A673 (cell line): ENCODE measurements at places on chromosomes 5 and 9.

DNA sequence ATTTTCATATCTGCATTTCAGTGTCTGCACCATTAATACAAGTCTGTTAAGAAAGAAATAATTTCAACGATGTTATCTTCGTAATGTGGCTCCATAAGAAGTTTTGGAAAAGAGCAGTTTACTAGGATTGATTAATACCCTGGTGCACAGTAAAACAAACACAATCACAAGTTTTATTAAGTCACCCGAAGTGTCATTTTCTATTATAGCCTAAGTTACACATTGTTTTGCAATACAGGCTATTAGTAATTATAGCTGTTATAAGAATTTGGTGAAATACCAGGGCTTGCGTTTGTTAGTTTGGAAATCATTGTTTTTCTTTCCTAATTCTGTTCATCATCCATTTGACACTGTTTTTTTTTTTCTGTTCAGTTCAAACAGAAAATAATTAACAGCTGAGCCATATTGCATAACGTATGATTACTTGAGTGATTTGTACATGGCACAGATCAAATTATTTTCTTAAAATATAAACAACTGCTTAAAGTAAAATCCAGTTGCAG lies 30.6 kb downstream of the LVRN start:
- H3K4me3 ChIP-seq: no peak overlapping the region
- H3K4me1 ChIP-seq: no peaks in the 10 kb centered on the region
- H3K27me3 ChIP-seq: peaks cover 39% of the 10 kb centered on the region
- no peak for DNase-seq
- no peak overlapping the region for H3K27ac ChIP-seq
- H3K36me3 ChIP-seq: no peaks in the 10 kb centered on the region

GRCh38 chr5:154627698-154628678 lies 127.2 kb upstream of the LARP1 start:
- H3K4me3 ChIP-seq: no peak overlapping the region
- H3K4me1 ChIP-seq: peaks cover 8% of the 10 kb centered on the region
- H3K36me3 ChIP-seq: no peaks in the 10 kb centered on the region
- H3K27me3 ChIP-seq: no peaks in the 10 kb centered on the region
- H3K27ac ChIP-seq: no peak overlapping the region

DNA sequence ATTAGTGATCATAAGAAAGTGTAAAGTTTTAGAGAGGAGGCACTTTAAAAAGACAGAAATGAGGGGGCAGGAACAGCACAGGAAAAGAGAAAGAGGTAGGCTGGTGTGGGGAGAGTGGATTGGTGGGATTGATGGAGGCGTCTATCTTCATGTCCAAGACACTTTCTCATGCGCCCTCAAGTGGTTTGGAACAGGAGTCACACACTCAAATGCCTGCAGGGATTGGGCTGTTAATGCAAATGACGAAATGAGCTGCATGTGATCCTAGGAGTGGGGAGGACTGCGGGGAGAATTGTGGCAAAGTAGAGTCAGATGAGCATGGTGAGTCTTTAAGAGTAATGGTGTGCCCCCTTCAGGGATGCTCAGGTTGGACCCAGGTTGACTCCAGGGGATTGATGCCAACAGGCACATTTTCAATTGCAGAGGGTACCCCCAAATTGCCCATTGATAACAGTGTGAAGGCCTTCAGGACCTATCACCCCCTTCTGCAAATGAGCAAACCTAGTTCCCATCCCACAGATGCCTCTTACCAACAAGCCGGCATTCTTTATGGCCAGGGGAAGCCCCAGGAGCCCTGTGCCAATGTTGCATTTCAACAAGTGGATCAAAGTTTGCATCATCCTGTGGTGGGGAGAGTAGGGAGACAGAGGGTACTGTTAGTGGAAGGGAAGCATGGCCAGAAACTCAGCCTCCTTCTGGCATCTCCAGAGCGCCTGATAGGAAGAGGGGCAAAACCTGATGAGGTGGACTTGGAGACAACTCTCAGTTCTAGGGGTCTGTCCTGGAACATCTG lies 5.3 kb downstream of the SLC36A3 start:
- no peak overlapping the region for H3K27ac ChIP-seq
- DNase-seq: peak; percentile 61
- peaks cover 6% of the 10 kb centered on the region for H3K27me3 ChIP-seq

GRCh38 chr9:114138552-114138971 lies 16.8 kb upstream of the COL27A1 start:
- DNase-seq: no peak
- no peak overlapping the region for H3K27ac ChIP-seq
- H3K4me3 ChIP-seq: no peak overlapping the region

DNA sequence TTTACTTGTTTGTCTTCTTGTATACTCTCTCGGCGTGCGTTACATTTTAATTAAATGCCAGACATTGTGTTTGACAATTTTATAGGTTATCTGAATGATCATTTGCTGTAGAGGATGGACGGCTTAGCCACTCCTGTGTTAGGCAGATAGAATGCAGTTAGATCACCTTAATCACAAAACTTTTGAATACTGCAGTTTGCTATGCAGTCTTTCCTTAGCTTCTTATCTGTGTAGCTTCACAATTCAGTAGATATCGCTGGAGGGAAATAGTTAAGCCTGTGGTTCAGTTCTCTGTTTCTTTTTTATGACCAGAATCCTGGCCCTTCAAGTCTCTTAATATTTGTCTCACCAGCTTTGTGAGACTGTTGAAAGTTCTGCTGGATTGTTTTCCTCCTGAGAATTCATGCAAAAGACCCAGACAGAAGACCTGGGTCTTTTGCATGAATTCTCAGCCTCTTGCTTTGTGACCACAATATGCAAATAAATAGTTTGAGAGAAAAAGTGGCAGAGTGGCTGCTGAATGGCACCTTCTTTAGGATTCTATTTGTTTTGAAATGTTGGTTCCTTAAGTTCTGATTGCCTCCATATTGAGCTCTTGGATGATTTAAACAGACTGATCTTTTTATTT lies 40.2 kb downstream of the RASA1 start:
- H3K27me3 ChIP-seq: no peaks in the 10 kb centered on the region
- no peak overlapping the region for H3K27ac ChIP-seq
- H3K36me3 ChIP-seq: peaks cover 15% of the 10 kb centered on the region

DNA sequence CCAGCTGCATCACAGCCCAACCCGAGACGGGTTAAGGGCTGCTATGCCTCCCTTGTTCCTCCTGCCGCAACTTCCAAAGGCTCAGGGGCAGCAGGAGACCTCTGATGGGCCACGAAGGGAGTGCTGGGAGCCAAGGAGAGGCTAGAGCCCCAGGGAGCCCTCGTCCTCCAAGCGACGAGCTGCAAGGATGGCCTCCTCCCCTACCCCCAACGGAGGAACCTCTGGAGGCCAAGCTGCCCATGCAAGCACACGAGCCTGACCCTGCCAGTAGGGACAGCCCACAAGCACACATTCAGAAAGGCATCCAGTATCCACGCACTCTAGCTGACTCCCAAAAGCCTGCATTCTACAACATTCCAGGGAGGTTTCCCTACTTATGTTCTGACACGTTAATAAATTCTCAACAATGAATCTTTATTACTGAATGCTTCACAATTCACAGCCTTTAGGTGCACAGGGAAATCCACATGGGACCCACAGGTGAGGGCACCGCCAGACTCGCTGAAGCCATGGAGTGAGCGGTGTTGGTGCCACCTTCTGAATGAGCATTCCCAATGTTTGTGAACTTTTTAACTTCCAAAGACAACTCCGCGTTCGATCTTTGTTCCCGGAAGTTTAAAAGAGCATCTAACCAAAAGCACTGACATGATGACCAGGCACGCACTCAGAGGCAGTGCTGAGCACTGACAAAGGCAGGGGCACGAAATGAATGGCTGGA lies 28.7 kb downstream of the IPPK start:
- peaks cover 39% of the 10 kb centered on the region for H3K36me3 ChIP-seq
- H3K27me3 ChIP-seq: no peaks in the 10 kb centered on the region
- no peaks in the 10 kb centered on the region for H3K4me1 ChIP-seq

GRCh38 chr5:128085413-128085812 lies 1.8 kb downstream of the SLC12A2 start:
- no peaks in the 10 kb centered on the region for H3K4me1 ChIP-seq
- H3K27ac ChIP-seq: no peak overlapping the region
- H3K36me3 ChIP-seq: no peaks in the 10 kb centered on the region
- no peak overlapping the region for H3K4me3 ChIP-seq

GRCh38 chr5:136423944-136424606 lies 58.7 kb upstream of the TRPC7 start:
- H3K4me1 ChIP-seq: no peaks in the 10 kb centered on the region
- H3K27ac ChIP-seq: no peak overlapping the region
- peaks cover 55% of the 10 kb centered on the region for H3K27me3 ChIP-seq
- DNase-seq: no peak
- H3K36me3 ChIP-seq: no peaks in the 10 kb centered on the region

DNA sequence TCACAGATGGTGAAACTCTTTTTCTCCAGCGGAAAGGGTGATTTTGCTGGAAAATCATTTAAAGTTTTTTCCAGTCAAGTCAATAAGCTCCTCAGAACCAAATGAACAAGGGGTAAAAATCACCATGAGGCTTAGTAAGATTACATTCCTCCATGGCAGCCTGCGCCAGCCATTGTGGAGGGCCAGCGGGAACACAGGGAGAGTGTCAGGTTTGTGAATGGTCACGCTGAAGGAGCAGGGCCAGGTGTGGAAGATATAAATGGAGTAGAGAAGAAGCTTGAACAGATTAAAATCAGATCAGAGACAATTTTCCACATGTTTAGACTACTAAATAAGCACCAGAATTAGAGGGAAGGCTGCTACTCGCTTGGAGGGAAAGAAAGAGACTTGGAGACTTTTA lies 208.8 kb downstream of the NR3C1 start:
- no peak for DNase-seq
- no peak overlapping the region for H3K4me3 ChIP-seq
- no peaks in the 10 kb centered on the region for H3K27me3 ChIP-seq
- H3K36me3 ChIP-seq: no peaks in the 10 kb centered on the region
- H3K27ac ChIP-seq: no peak overlapping the region

DNA sequence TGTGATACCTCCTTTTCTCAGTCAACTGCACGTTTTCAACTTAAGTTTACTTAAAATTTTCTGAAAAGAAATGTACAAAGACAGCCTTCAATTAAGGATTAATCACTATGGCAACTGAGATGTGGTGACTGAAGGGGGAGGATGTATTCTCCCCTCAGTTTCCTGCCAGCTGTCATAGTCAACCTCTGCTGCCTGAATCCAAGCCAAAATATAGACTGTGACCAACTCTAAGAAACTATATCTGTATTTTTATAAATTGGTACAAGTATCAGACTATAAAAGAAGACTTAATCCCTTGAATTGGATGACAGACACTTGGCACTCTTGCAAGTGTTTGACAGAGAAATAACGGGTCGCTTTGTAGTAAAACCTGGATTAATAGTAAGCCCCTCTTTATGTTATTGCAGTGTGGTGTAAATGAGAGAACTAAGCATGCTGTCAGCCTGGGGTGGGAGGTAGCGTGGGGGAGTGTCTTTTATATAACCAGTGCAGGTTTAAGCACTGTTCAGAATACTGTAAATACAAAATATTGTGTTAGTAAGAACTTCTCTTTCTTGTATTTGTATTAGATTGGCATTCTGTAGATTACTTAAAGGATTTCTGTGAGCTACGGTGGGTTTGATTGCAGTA lies 106.4 kb downstream of the ERCC6L2 start:
- no peaks in the 10 kb centered on the region for H3K36me3 ChIP-seq
- peak overlapping the region; percentile 63 for H3K27ac ChIP-seq
- H3K4me3 ChIP-seq: peak overlapping the region; percentile 15

GRCh38 chr9:136438548-136439480 lies 831 bp downstream of the INPP5E start:
- peak overlapping the region; percentile 85 for H3K27ac ChIP-seq
- peaks cover 15% of the 10 kb centered on the region for H3K4me1 ChIP-seq
- DNase-seq: peak; percentile 49
- peaks cover 31% of the 10 kb centered on the region for H3K36me3 ChIP-seq
- peak overlapping the region; percentile 77 for H3K4me3 ChIP-seq

- no peak overlapping the region for H3K27ac ChIP-seq
- no peaks in the 10 kb centered on the region for H3K27me3 ChIP-seq
- H3K4me1 ChIP-seq: no peaks in the 10 kb centered on the region
- DNase-seq: no peak
- H3K4me3 ChIP-seq: no peak overlapping the region
These were observed 46.1 kb upstream of the CHSY3 start for GRCh38 chr5:129858131-129858675.

- no peak overlapping the region for H3K27ac ChIP-seq
- H3K4me1 ChIP-seq: no peaks in the 10 kb centered on the region
- DNase-seq: no peak
- H3K4me3 ChIP-seq: no peak overlapping the region
- no peaks in the 10 kb centered on the region for H3K36me3 ChIP-seq
These were observed 68.4 kb downstream of the RAD23B start for GRCh38 chr9:107351382-107352045.

DNA sequence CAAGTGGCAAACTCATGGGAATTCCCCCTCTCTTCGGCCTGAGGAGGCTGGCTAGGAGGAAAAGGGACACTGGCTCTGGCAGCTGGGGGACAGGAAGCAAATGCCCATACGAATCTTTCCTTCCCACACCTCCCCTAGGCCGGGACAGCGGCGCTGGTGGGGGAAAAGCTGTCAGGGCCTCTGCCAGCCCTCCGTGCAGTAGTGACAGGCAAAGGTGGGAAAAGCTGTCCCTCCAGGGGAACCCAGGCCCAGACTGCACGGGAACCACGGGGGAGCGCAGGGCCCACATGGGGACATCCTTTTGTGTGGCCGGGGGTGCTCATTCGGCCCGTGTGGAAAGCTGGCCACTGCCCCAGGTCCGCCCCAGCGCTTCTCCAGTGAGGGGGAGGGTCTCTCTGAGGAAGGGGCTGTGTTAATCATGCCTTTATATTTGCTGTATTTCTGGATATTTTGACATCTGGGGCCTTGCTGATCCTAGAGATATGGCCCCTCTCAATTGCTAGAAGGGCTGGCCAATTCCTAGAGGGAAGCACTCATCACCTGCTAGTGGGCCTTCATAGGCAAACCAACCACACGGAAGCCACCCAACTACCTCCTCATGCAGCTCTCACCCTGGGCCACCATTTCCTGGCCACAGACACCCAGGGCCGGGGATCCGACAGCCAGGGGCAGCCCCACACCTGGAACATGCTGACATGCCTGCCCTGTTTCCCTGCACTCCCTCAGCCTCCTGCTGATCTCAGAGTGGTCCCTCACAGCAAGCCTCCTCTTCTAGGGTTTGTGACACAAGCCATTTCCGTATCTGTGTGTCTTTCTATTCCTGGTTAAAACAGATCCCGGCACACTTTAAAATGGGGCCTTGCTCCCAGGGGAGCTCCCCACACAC lies 138.8 kb downstream of the ROR2 start:
- H3K4me1 ChIP-seq: no peaks in the 10 kb centered on the region
- no peak overlapping the region for H3K27ac ChIP-seq
- H3K4me3 ChIP-seq: no peak overlapping the region
- H3K27me3 ChIP-seq: no peaks in the 10 kb centered on the region

DNA sequence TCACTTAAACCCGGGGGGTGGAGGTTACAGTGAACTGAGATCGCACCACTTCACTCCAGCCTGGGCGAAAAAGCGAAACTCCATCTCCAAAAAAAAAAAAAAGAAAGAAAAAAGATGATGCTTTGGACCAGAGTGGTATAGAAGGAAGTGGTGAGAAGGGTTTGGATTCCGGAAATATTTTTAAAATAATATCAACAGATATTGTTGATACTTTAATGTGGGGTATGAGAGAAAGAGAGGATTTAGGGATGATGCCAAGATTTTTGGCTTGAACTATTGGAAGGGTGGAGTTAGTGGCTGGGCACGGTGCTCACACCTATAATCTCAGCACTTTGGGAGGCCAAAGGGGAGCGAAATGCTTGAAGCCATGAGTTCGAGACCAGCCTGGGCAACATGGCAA lies 49.6 kb upstream of the PLIN2 start:
- H3K27me3 ChIP-seq: no peaks in the 10 kb centered on the region
- no peak overlapping the region for H3K4me3 ChIP-seq
- H3K27ac ChIP-seq: no peak overlapping the region
- no peak for DNase-seq
